Retina (tissue), 1 donor: ENCODE measurements at places on chromosomes 3 and 15.

DNA sequence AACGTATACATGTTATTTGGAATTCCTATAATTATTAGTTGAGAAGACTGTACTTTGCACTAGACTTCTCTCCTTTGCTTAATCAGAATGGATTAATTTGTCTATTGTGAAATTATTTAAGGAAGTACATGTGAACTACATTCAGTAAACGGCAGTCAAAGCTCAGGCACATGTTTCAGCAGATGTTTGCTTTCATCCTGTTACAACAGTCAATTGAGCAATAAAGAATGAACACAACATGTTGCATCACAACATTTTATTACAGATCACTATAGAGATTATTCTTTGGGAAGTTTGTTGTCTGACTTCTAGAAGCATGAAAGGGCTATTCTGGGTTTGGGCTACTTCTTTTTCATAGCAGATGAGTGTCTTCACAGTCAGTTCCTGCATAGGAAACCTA is 39.2 kb downstream of the RAB27A start:
- DNase-seq: no peak

DNA sequence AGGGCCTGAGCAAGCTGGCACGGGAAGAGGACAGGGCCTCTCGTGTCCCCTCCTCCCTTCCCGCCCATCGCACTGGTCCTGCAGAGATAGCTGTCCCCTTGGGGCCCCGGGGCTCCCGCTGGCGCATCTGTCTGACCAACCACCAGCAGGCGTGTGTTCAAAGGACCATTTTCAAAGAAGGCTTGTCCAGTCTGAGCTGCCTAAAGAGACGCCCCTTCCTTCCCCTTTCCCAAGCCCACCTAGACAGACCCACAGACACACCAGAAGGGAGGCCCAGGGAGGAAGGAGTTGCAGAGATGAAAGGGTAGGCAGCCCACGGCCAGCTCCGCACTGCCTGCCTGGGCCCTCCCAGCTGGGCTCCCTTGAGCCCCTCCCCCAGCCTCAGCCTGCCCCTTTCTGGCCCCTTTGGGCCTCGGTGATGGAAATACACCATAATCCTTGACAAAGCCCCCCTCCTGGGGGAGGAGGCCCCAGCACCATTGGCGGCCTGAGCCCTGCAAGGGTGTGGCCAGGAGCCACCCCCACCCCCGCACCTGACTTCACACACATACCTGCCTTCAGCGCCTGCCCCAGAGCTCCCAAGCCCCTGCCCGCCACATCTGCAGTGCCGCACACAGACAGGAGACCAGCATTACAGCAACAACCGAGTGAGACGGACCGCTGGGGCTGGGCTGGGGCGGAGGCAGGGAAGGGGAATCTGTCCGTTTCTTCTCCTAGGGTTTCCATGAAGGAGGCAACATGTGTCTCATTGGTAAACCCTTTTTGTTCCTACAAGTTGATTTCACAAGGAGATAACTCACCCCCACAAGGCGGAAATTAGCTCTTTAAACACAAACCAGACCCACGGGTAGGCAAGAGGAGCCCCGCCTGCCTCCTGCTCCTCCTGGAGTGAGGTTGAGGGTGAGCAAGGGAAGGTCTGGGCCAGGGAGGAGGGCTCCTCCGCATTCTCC is at the start of gene STRA6:
Gene STRA6 (minus strand): TSS at position 336 of the 950 bp plus-strand sequence. CDS start 520 bp downstream, outside the sequence.
- DNase-seq: peak; percentile 89

GRCh38 chr3:127839099-127839498 is 16.8 kb upstream of the MGLL start:
- no peak for DNase-seq

GRCh38 chr15:32994810-32995424 is 199.6 kb downstream of the FMN1 start:
- no peak for DNase-seq

DNA sequence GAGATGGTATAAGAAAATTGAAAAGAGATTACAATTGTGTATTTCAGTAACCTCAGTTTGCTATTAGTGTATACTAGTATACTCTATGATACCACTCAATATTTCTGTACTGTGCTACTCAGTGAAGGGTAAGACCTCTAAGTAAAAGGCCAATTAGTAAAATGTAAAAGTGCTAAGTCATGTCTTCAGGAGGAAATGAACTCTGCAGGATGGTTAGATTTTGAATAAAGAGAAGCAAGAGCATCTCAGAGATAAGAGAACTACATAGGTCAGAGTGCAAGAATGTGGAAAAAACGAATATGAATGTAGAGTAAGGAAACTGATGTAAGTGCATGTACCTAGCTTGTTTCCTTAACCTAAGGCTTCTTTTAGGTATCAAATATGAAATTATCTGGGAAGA is 796.6 kb upstream of the GBE1 start:
- DNase-seq: no peak

GRCh38 chr3:188742755-188743550 is 428.8 kb upstream of the TPRG1 start:
- no peak for DNase-seq

DNA sequence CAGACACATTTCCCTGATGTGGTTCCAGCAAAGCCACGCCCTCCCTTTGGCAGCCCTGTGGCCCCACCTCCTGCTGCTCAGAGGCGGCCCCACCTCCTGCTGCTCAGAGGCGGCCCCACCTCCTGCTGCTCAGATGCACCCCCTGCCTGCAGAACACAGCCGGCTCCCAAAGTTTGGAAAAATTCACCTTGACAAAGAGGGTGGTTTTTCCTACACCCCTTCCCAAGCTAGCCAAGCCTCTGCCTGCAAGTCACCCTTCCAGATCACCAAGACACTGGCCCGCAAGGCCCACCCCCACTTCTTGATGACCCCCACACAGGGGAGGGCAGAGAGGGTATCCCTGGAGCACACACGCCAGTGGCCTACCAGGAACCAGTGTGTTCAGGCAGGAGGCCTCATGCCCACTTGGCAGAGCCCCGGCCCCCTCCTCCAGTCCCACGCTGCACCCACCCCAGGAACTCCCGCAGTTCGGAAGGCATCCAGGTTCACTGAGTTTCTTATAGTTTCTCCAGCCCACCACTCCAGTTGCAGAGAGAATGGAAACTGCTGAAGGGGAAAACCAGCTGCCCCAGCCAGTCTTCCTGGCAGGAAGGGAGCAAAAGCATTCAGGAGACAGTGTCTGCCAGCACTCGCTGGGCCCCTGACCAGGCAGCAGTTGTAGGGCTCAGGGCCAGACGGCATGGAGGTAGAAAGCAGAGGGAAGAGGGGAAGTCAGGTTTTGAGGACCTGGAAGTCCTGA is 2.3 kb upstream of the HAPLN3 start:
- peak; percentile 19 for DNase-seq

- DNase-seq: no peak
Observed at GRCh38 chr3:43997788-43998369, 243.8 kb upstream of the TOPAZ1 start.

DNA sequence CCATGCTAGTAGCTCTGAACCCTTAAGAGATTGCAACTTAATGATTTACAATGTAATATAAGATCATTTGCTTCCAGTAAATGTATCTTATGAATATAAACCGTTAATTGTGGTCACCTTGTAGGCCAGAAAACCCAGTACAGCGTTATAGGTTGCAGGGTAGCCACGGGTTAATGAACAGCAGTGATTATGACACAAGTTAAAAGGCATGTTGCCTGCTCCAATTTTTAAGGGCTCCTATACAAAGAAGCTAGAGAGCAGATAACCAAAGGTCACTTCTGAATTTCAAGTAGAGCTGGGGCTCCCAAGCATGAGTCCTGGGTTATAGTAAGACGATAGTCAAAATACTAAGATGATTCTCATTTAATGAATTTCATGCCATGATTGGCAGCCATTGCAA is 13.5 kb downstream of the GUCA1C start:
- no peak for DNase-seq

- DNase-seq: no peak
Observed at GRCh38 chr15:56369234-56369633, 4.0 kb downstream of the TEX9 start.

- DNase-seq: no peak
Observed at GRCh38 chr15:26572602-26573350, 200.1 kb downstream of the GABRB3 start.

DNA sequence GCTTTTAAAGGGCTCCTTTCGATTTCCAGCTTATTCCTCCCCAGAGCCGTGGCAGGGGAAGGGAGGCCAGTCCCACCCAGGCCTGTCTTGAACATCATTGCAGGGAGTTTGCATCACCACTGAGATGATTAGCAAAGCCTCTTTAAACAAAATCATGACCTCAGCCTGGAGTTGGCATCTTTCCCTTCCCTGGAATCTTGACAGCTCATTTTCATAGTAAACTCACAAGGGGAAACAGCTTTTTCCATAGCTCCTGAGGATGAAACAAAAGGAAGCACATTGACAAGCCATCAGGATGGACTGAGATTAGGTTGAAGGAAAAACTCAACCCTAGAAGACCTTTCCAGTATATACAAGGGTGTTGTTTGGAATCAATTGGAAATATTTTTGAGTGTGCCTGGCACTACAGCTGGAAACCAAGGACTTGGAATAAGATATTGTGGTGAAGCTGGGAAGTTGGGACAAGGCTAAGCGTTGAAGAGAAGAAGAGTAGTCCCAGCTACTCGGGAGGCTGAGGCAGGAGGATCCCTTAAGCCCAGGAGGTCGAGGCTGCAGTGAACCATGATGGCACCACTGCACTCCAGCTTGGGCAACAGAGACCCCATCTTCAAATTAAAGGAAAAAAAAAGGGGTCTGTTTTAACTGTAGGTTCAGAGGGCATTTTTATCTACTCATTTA is 3.1 kb upstream of the LARP6 start:
- no peak for DNase-seq

GRCh38 chr3:45762647-45763302 is 33.6 kb downstream of the SLC6A20 start:
- no peak for DNase-seq

- DNase-seq: no peak
Observed at GRCh38 chr3:38555149-38555840, 59.2 kb downstream of the EXOG start.

- DNase-seq: peak; percentile 79
Observed at GRCh38 chr3:170358042-170359010, 811 bp downstream of the SKIL start.

GRCh38 chr3:69647081-69647480 is 92.2 kb upstream of the MITF start:
- DNase-seq: no peak

GRCh38 chr3:14200276-14200675 is 21.7 kb downstream of the LSM3 start:
- DNase-seq: no peak

DNA sequence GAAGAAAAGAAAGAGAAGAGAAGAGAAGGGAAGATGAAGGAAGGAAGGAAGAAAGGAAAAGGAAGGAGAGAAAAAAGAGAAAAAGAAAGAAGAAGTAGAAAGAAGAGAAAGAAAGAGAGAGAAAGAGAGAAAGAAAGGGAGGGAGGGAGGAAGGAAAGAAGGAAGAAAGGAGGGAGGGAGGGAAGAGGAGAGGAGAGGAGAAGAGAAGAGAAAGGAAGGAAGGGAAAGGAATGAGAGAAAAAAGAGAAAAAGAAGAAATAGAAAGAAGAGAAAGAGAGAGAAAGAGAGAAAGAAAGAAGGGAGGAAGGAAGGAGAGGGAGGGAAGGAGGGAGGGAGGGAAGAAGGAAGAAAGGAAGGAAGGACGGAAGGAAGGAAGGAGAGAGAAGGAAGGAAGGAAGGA is 217.9 kb upstream of the POU1F1 start:
- no peak for DNase-seq

GRCh38 chr3:54949491-54950044 is 21.7 kb upstream of the LRTM1 start:
- no peak for DNase-seq

GRCh38 chr3:42980209-42980608 is 1.1 kb downstream of the GASK1A start:
- DNase-seq: no peak

DNA sequence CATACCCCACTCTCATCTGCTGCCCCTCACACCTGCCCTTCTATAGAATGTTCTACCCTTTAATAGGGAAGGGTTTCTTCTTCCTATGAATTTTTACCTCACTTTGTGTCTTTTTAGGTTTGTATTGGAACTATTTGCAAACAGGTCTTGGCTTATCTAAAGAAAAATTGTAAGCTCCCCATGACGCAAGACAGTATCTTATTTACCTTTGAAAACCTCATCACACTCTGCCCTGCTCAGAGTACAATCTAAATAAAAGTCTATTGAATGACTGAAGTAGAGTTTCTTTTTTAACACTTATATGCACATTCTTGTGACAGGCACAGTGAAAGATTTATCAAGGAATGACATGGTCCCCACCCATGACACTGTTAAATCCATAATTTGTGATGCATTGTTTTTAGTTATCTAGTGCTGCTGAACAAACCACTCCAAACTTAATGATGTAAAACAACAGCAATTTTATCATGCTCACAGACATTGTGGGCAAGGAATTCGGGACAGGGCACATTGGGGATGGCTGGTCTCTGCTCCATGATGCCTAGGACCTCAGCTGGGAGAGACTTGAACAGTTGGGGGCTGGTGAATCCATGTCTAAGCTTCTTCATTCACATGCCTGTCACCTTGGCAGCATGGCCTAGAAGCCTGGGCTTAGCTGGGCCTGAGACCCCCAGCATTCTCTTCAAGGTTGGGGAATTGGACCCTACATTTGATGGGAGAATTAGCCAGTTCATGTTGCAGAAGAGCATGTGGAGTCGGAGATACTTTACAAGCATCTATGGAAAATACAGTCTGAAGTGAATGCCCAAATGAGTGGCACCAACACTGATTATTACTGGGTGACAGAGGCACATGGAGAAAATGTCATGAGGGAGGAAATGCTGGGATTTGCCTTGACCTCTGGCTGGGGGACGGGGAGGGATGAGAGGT is 252.2 kb upstream of the CTDSPL start:
- no peak for DNase-seq

- no peak for DNase-seq
Observed at GRCh38 chr15:64693134-64693533, 82.3 kb downstream of the RBPMS2 start.

DNA sequence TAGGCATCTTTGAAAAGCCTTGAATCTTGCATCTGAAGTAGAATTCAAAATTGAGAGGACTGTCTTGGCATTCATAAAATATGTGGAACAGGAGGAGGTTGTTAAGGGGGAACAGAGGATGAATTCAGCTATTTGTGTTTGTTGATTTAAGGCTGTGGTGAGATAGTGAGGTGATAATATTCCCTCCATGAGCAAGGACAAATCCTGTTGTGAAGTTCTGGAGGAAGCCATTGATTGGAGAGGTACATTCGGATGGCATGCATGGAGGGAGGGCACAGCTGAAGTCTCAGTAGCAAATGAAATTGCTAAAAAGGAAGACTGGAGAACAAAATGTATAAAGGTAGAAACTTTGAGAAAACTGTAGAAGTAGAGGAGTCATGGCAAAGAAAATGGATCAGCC is 443.8 kb downstream of the NLGN1 start:
- no peak for DNase-seq

DNA sequence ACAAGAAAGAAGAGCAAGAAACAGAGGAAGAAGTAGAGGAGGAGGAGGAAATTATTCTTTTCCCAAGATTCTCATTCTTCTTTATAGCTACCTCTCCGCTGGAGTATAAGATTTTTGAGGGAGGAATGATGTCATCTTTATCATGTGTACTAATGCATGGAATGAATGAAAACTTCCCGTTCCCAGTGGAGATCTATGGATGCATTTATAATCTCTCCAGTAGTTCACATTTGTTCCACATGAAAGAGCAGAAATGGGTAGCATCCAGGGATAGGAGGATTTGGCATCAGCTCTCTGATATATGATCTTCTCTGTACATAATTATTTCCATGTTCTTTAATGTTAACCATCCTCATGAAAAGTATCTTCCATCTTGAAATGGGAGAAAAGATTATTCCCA is 244.4 kb downstream of the ADAMTSL3 start:
- no peak for DNase-seq

- no peak for DNase-seq
Observed at GRCh38 chr3:175224051-175224450, 364.9 kb downstream of the NAALADL2 start.
